Mononuclear cell (primary cell): ENCODE measurements at places on chromosomes 6 and 20. TPM values are rescaled to one million over a fixed set of nuclear protein-coding genes. Genes with fewer than 3 reads are reported as not detected.

The TAGAP gene
- total RNA-seq = 320 TPM

The KPNA5 gene
- total RNA-seq = 53.0 TPM

The RNF217 gene
- 2.0 TPM for total RNA-seq

The GJA10 gene
- total RNA-seq = not detected

The PHACTR1 gene
- total RNA-seq = 81.6 TPM

The ISM1 gene
- 1.2 TPM for total RNA-seq

The PRR18 gene
- total RNA-seq = not detected
